ENCODE measurements at places on chromosomes 4 and X. TPM values are rescaled to one million over a fixed set of nuclear protein-coding genes. Genes with fewer than 3 reads are reported as not detected.

- H3K4me3 ChIP-seq, result no peak overlapping the region
- no peak overlapping the region for H3K27ac ChIP-seq
- no peaks in the 10 kb centered on the region for H3K36me3 ChIP-seq
- no peak for DNase-seq
- no peaks in the 10 kb centered on the region for H3K27me3 ChIP-seq
- no peaks in the 10 kb centered on the region for H3K4me1 ChIP-seq
Measured at GRCh38 chr4:41692717-41693345, 55.7 kb downstream of the PHOX2B start.

DNA sequence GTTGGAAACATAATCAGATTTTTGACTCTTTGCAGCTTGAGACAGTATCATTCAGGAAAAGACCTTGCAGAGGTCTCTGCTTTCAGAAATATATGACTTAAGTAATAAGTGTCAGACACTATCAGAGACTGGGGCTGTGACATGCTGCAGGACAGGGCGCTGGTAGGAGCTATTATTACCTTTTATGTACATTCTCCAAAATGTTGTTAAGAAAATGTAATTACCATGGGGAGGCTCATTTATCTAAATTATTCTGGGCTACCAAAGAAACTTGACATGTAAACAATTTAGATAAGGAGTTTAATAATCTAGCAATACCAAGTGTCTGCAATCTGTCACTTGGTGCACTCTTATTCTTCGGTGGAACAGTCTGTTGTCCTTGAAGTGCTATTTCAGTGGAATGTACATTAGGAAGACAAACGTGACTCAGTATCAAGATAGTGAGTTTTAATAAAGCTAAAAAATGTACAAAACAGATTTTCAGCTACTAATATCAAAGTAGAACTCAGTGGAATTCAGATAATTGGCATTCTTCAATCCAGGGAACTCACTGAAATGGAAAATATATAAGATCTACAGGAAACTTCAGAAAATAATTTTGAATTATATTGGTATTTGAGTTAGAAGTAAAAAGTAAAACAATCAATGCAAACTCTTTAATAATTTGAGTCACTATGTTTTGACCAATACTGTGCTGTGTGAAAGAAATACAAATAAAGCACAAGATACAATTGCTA is 214.5 kb downstream of the KCNIP4 start:
- H3K36me3 ChIP-seq, result no peaks in the 10 kb centered on the region
- H3K4me3 ChIP-seq, result no peak overlapping the region
- H3K27me3 ChIP-seq, result no peaks in the 10 kb centered on the region
- H3K4me1 ChIP-seq, result no peaks in the 10 kb centered on the region
- DNase-seq, result no peak
- no peak overlapping the region for H3K27ac ChIP-seq

DNA sequence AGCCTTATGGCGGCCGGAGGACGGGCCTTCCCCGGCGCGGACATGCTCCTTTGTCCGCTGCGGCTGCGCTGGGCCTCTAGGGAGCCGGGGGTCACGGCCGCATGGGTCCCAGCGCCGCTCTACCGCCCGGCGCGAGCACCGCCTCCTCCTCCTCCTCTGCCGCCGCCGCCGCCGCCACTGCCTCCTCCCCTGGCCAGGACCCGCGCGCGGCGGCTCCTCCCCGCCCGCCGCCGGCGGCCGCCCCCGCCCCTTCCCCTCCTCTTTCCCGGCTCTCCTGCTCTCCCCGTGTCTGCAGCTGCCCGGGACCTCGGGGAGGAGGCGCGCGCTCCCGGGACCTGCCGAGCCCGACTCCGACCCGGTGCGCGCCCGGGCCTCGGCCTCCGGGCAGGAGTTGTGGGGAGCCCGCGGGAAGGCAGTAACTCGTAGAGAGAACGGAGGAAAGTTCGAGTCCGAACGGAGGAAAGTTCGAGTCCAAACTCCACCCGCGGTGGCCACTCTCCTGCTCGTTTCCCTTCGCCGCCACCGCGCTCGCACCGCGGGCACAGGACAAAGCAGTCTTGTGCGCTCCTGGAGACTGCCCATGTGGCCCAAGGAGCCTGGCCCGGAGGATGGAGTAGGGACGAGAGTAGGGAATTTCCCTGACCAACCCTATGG is at the start of gene ADGRA3:
TSS of gene ADGRA3 (minus strand) at position 179 of the 654 bp plus-strand sequence. CDS start 282 bp downstream, outside the sequence.
- peak; percentile 69 for DNase-seq
- H3K36me3 ChIP-seq, result no peaks in the 10 kb centered on the region
- H3K4me1 ChIP-seq, result peaks cover 3% of the 10 kb centered on the region
- H3K27me3 ChIP-seq, result no peaks in the 10 kb centered on the region
- peak within 1 kb of the TSS; percentile 40 for H3K27ac ChIP-seq

GRCh38 chr4:77047037-77047436 is 28.8 kb downstream of the CCNI start:
- H3K36me3 ChIP-seq, result peaks cover 5% of the 10 kb centered on the region
- no peak overlapping the region for H3K27ac ChIP-seq
- H3K4me1 ChIP-seq, result no peaks in the 10 kb centered on the region
- no peaks in the 10 kb centered on the region for H3K27me3 ChIP-seq
- H3K4me3 ChIP-seq, result no peak overlapping the region

GRCh38 chrX:42098900-42099299 is 175.5 kb upstream of the CASK start:
- no peak overlapping the region for H3K4me3 ChIP-seq
- H3K4me1 ChIP-seq, result no peaks in the 10 kb centered on the region
- H3K27me3 ChIP-seq, result no peaks in the 10 kb centered on the region
- H3K27ac ChIP-seq, result no peak overlapping the region

GRCh38 chrX:119398974-119399771 is at the start of gene SLC25A43:
Gene SLC25A43 (plus strand): TSS chrX:119399336. CDS start chrX:119399404, 68 bp downstream.
- DNase-seq, result peak; percentile 6
- H3K4me3 ChIP-seq, result peak within 1 kb of the TSS; percentile 34
- H3K4me1 ChIP-seq, result no peaks in the 10 kb centered on the region
- H3K27me3 ChIP-seq, result no peaks in the 10 kb centered on the region

GRCh38 chr4:25474690-25475089 is 97.6 kb downstream of the ANAPC4 start:
- H3K4me3 ChIP-seq, result no peak overlapping the region

DNA sequence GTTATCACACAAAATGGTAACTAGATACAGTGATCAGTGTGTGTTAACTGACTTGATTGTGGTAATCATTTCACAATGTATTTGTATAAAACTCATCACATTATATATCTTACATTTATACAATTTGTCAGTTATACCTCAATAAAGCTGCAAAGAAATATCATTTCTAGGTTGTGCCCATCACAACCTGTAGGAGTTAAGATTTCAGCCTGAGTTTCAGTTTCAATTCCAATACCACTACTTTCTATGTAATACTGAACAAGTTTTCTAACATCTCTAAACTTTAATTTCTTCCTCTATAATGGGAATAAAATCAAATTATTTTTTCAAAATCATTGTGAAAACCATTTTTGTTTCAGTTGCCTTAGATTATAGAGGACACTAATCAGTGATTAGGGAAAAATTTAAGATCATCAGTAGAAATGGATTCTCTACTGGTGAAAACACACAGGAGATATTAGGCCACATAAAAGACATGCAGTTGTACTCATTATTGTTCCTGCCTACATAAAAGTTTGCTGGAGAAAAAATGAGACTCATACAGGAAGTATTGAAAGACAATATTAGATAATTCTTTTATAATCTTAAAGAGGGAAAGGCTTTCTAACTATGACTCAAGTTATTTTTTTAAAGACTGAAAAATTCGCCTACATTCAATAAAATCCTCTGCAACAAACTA is 18.4 kb upstream of the TBC1D1 start:
- H3K27me3 ChIP-seq, result no peaks in the 10 kb centered on the region
- no peak for DNase-seq
- H3K4me3 ChIP-seq, result no peak overlapping the region
- H3K36me3 ChIP-seq, result no peaks in the 10 kb centered on the region

- no peaks in the 10 kb centered on the region for H3K36me3 ChIP-seq
- DNase-seq, result no peak
- no peaks in the 10 kb centered on the region for H3K4me1 ChIP-seq
- no peak overlapping the region for H3K4me3 ChIP-seq
Measured at GRCh38 chrX:55033429-55033828, 2.7 kb upstream of the ALAS2 start.

- no peak for DNase-seq
- H3K4me1 ChIP-seq, result peaks cover 15% of the 10 kb centered on the region
- no peaks in the 10 kb centered on the region for H3K27me3 ChIP-seq
- peak overlapping the region; percentile 6 for H3K4me3 ChIP-seq
Measured at GRCh38 chr4:184287697-184288255, 70.1 kb upstream of the ENPP6 start.

DNA sequence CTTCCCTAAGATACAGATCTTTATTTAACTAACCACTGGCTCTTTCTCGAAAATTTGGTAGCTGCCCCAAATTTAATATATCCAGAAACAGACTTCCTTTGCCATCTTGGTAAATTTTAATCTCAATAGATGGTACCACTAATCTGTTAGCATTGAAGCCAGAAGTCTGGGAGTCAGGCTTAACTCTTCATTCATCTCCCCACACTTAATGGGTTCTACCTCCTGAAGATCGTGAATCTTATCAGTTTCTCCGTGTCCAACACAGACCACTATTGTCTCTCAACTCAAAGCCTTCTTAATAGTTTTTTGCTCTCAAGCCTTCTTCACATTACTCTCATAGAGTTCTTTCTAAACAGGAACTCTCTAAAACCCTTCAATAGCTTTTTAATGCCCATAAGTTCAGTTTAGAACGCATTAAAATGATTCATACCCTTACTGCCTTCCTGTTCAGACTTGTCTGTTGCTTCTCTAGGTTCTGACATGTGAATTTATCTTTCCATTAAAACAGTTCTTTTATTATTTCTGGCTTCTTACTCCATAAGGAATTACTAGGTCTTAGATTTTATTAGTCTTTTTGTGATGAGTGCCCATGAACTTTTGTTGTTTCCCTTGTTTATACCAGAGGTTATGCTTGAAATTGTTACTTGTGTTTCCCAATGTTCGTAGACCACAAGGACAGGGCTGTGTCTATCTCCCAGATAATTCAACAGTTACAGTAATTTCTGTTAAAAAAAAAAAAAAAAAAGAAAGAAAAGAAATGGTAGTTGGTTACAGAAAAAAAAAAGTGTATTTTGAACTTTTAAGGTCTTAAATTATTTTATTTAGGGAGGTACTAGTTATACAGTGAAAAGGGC is 54.7 kb downstream of the SMARCAD1 start:
- no peaks in the 10 kb centered on the region for H3K4me1 ChIP-seq
- H3K27me3 ChIP-seq, result no peaks in the 10 kb centered on the region
- H3K36me3 ChIP-seq, result no peaks in the 10 kb centered on the region
- H3K4me3 ChIP-seq, result no peak overlapping the region

- H3K36me3 ChIP-seq, result no peaks in the 10 kb centered on the region
- H3K4me3 ChIP-seq, result no peak overlapping the region
- H3K27me3 ChIP-seq, result no peaks in the 10 kb centered on the region
- DNase-seq, result no peak
- no peaks in the 10 kb centered on the region for H3K4me1 ChIP-seq
Measured at GRCh38 chr4:151865312-151865711, 104.5 kb upstream of the GATB start.

GRCh38 chrX:39258331-39258730 is 457.1 kb downstream of the MID1IP1 start:
- no peaks in the 10 kb centered on the region for H3K36me3 ChIP-seq
- H3K4me3 ChIP-seq, result no peak overlapping the region
- no peak overlapping the region for H3K27ac ChIP-seq
- H3K4me1 ChIP-seq, result no peaks in the 10 kb centered on the region
- no peaks in the 10 kb centered on the region for H3K27me3 ChIP-seq

GRCh38 chrX:46575991-46576392 is 2.4 kb downstream of the CHST7 start:
- H3K27me3 ChIP-seq, result no peaks in the 10 kb centered on the region
- no peak overlapping the region for H3K27ac ChIP-seq
- H3K4me1 ChIP-seq, result peaks cover 17% of the 10 kb centered on the region
- peak overlapping the region; percentile 61 for H3K4me3 ChIP-seq
- H3K36me3 ChIP-seq, result no peaks in the 10 kb centered on the region

- peaks cover 3% of the 10 kb centered on the region for H3K4me1 ChIP-seq
- no peak for DNase-seq
- H3K27me3 ChIP-seq, result no peaks in the 10 kb centered on the region
Measured at GRCh38 chrX:40644176-40644575, 3.2 kb downstream of the CXorf38 start.

GRCh38 chr4:54230484-54231418 is 1.7 kb downstream of the PDGFRA start:
- no peaks in the 10 kb centered on the region for H3K36me3 ChIP-seq
- no peak for DNase-seq

GRCh38 chr4:109419679-109420078 is 13.9 kb upstream of the SEC24B start:
- H3K36me3 ChIP-seq, result no peaks in the 10 kb centered on the region
- H3K27ac ChIP-seq, result no peak overlapping the region
- no peak for DNase-seq
- H3K4me3 ChIP-seq, result no peak overlapping the region
- H3K4me1 ChIP-seq, result no peaks in the 10 kb centered on the region

GRCh38 chr4:109576462-109576861 is 16.4 kb downstream of the MCUB start:
- H3K4me1 ChIP-seq, result peaks cover 28% of the 10 kb centered on the region
- no peak overlapping the region for H3K4me3 ChIP-seq

DNA sequence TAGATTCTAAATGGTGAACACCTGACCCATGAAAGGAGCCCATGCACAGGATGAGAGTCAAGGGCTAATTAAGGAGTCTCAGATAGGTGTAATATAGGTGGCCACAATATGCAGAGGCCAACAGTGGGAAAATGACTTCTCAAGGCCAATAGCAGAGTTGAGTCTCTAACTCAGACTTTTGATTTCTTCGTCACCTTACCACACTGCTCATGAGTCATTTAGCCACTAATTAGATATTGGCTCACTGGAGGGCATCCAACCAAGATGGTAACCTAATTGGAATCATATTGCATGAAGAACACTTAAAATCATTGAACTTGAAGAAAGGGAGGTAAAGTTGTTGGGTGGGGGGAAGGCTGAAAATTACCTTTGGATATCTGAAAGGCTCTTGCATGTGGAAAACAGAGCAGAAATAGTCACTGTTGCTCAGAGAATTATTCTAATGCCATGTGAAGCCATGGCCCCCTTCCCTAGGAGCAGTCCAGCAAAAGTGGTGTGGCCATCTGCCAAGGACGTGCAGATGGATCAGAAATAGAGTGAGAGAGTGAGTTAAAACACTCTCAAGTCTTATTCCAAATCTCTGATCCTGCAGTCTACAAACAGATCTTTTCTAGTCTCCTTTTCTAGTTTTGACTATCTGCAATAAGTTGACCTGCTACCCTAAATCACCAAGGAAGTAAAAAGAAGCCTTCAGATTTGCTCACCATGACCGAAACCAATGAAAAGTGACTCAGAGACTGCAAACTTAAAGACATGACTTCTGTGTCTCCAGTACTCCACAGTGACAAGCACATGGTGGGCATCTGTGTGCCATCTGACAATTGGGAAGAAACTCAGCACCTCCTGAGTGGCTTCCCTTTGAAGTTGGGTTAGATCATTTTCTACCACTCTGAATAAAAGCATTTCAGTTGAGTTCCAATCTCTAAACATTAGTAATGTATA is 93.9 kb upstream of the C1QTNF7 start:
- H3K36me3 ChIP-seq, result no peaks in the 10 kb centered on the region
- no peaks in the 10 kb centered on the region for H3K27me3 ChIP-seq
- DNase-seq, result no peak
- no peaks in the 10 kb centered on the region for H3K4me1 ChIP-seq
- H3K4me3 ChIP-seq, result no peak overlapping the region
- no peak overlapping the region for H3K27ac ChIP-seq

Gene CXCR3
- 1.5 TPM for total RNA-seq

Gene AKAP14
- total RNA-seq, result not detected

Gene PARM1
- not detected for total RNA-seq

Gene NAT8L
- not detected for total RNA-seq

Gene GJB1
- total RNA-seq, result not detected

Gene PPEF2
- 0.08 TPM for total RNA-seq

Gene GCNA
- 11.9 TPM for total RNA-seq

Gene SAT1
- 1,059 TPM for total RNA-seq

Gene MAGEA1
- total RNA-seq, result not detected

Gene FRMD7
- total RNA-seq, result not detected

Gene FAM9B
- not detected for total RNA-seq
